ENCODE measurements at places on chromosomes 3 and 15.

GRCh38 chr15:45744236-45744589 is 109.4 kb downstream of the SQOR start:
- no peak for DNase-seq

DNA sequence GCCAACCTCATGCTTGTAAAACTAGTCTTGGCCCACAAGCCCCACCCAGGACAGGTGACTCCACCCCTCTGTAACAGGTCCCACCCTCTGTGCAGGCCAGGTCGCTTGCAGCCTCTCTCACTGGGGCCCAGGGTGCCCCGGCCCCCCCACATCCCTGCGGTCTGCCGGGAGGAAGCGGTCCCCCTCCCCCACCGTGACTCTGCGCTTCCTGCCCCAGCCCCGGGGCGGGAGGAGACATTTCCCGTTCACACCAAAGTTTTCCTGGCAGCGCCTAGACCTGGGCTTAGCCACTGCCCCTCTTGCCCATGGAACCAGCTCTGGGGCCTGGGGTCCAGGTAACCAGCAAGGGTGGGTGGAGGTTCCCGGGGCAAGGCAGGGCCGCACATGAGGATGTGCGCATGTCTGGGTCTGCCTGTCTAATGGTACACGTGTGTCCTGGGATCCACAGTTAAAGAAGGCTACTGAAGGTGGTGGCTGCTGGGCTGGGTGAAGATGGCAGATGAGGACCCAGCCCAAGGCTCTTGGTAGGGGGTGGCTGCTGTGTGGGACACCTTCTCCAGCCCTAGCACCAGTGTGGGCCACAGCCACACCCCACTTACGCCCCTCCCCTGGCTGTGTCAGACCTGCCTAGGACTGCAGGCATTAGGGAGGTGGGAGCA is 8.4 kb downstream of the NBEAL2 start:
- peak; percentile 75 for DNase-seq

DNA sequence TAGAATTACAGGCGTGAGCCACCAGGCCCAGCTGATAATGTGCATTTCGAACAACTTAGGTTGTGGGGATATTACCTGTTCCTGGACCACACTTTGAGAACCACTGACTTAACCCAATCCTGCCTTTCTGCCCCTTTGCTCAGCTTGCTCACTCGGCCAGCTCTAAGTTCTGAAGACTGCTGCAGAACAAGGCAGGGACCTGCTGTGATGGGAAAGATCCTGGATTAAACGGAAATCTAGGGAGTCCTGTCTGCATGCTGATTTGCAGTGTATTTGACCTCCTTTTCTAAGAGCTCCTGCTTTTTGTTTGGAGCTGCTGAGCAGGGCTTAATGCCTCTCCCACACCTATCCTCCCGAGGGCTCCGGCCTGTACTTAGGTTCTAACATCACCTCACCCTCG is 2.9 kb downstream of the LTK start:
- DNase-seq = no peak

DNA sequence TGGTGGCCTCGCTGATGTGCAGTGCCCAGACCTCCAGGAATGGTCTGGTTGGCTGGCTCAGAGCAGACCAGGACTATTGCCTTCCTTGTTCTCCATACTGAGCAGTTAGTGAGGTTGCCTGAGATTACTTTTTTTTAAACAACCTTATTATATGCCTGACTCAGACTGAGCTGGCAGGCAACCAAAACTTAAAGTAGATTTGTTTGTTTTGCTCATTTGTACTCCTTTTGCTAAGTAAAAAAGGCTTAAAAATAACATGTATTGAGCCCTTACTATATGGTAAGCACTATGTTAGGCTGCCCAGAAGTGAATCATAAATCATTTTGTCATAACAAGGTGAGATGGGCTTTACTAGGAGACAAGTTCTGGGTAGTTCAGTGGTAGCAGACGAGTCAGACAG is 92.4 kb downstream of the GHSR start:
- DNase-seq = no peak

GRCh38 chr3:100440895-100441294 is 39.6 kb downstream of the LNP1 start:
- no peak for DNase-seq

- no peak for DNase-seq
Measured at GRCh38 chr3:158205994-158206393, 96.1 kb downstream of the RSRC1 start.

- DNase-seq = no peak
Measured at GRCh38 chr15:52737720-52738119, 52.4 kb downstream of the ONECUT1 start.

DNA sequence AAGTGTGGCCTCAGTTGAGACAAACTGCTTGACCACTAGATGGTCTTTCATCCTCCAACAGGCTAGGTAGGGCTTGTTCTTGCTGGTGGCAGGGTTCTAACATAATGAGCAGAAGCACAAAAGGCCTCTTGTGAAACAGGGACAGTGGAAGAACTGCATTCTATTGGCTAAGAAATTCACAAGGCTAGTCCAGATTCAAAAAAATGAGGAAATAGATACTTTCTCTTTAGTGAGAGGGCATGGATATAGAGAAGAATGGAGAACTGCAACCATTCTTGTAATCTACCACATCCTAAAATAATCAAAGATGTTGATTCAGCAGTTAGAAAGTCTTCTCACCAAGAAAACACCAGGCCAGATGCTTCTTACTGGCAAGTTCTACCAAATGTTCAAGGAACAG is 143.7 kb upstream of the LRIG1 start:
- DNase-seq = no peak

DNA sequence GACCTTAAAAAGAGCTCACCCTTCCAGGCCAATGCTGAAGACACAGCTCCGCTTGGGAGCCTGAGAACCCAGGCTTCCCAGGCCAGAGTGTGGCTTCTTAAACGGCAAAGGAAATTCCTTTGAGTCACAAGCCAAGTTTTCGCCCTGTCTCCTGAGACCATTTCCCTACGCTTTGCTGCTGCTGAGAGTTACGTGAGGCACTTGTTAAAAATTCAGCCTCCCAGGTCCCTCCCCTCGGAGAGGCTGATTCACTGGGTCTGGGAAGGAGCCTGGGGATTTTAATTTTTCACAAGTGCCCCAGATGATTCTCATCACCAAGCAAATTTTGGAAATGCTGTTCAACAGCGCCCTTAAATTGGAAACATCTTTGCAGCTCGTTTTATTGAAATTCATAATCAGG is 25.5 kb downstream of the RLBP1 start:
- DNase-seq = no peak
